Common myeloid progenitor, CD34-positive (primary cell): ENCODE measurements at places on chromosomes 7 and 10.

DNA sequence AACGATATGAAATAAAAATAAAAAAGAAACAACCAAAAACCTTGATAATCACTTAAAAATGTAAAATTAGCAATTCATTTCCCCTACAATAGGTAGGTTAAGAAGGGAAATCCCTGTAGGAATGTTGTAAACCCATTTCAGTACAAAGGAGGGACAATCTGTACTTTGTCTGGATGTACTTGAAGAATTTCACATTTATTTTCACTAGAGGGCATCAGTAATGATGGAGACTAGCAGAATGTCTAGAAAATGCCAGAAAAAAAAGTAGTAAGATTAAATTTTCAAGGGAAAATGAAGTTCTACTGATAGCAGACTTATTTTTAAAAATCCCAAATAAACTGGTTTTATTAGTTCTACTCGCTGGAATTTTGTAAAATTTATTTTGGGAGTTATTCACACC lies 209.0 kb upstream of the FZD1 start:
- no peak overlapping the region for H3K4me3 ChIP-seq
- no peaks in the 10 kb centered on the region for H3K27me3 ChIP-seq
- no peak overlapping the region for H3K27ac ChIP-seq
- H3K36me3 ChIP-seq, result no peaks in the 10 kb centered on the region
- no peaks in the 10 kb centered on the region for H3K4me1 ChIP-seq

DNA sequence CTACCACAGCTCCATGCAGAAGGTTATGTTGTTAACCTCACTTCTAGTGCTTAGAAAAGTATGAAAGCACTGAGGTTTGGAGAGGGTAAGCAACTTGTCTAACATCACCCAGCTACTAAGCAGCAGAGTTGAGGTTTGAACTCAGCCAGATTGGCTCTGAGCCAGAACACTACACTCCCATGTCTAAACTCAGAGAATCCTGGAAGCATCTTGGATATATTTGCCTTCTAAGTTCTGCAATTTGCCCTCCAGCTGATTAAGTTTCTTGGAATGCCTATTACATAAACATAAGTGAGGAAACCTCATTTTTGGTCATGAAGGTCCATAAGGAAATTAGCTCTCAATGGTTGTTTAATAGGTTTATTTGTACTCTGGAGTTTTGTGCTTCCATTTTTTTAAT lies 78.1 kb upstream of the PHYHIPL start:
- no peaks in the 10 kb centered on the region for H3K4me1 ChIP-seq
- DNase-seq, result no peak
- no peaks in the 10 kb centered on the region for H3K36me3 ChIP-seq
- no peak overlapping the region for H3K4me3 ChIP-seq
- H3K27me3 ChIP-seq, result no peaks in the 10 kb centered on the region

DNA sequence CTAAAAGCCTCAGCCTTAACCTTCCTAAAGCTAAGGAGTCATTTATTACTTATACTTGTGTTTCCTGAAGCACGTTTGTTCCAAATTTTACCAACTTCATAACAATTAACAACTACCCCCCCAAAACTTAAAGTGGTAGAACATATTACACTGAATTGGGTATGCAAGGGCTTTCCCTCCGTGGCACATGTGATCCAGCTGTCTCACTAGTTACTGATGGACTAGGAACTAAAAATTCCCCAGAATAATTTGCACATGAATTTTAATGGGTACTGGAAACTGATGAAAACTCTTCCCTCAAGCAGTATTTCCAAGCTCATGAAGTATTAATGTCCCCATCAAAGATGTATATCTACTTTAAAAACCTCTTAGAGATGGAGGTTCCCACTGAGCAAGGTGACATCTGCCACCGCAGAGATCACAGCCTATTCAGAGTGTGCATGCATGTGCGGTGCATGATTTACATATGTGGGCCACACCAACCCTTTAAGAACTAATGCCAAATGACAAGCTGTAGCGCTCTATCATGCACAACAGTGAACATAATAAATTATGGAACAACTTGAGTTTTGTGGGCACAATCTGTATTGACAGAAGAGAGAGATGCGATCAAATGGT lies 139.9 kb upstream of the ADCY1 start:
- H3K36me3 ChIP-seq, result no peaks in the 10 kb centered on the region
- H3K4me3 ChIP-seq, result no peak overlapping the region
- no peaks in the 10 kb centered on the region for H3K27me3 ChIP-seq

DNA sequence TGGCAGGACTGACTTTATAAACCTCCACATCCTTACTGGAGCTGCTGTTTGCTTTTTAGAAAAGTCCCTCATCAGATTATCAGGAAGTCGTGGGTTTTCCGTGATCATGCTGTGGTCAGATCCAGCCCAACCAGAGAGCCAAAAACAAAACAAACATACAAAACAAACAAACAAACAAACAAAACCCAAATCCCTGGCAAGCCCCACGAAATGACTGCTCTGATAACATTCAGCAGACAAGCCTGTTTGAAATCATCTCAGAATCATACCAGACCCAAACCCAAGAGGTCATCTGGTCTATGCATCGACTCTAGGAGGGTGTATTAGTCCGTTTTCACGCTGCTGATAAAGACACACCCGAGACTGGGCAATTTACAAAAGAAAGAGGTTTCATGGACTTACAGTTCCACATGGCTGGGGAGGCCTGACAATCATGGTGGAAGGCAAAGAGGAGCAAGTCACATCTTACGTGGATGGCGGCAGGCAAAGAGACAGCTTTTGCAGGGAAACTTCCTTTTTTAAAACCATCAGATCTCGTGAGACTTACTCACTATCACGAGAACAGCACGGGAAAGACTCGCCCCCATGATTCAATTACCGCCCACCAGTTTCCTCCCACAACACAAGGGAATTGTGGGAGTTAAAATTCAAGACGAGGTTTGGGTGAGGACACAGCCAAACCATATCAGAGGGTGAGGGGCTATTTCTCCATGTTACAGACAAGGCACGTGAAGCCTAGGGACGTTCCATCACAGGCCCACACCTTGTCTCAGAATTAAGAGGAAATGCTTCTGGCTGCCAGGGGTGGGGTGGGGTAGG lies 85.7 kb downstream of the PARP12 start:
- peaks cover 5% of the 10 kb centered on the region for H3K36me3 ChIP-seq
- H3K4me3 ChIP-seq, result no peak overlapping the region
- no peaks in the 10 kb centered on the region for H3K4me1 ChIP-seq
- DNase-seq, result no peak
- H3K27me3 ChIP-seq, result no peaks in the 10 kb centered on the region
- H3K27ac ChIP-seq, result no peak overlapping the region

DNA sequence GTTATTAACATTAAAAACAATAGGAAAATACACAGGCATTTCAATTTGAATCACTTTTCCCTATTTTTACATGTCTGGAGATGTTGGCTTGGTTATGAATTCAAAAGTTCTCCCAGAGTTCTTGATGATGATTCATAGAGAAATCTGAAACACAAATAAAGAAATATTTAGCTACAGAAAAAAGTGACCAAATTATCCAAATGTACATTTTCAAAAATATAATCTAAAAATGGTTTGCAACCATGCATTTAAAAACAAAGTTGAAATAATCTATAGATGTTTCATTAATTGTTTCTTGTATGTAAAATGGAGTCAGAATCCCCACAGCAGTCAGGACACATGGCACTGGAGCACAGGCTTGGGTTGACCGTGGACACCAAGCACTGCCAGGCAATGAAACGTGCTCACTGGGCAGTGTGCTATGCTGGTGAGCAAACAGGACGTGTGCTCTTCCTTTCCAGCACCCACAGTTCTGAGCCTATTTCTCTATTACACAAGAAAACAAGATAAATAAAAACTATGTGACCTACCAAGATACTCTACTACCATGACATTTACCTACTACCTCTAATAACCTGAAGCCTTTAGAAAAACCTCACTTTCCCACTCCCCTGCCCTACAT lies 44.1 kb upstream of the PTPRN2 start:
- no peak overlapping the region for H3K4me3 ChIP-seq
- no peaks in the 10 kb centered on the region for H3K27me3 ChIP-seq
- DNase-seq, result no peak
- H3K36me3 ChIP-seq, result peaks cover 6% of the 10 kb centered on the region
- no peaks in the 10 kb centered on the region for H3K4me1 ChIP-seq

GRCh38 chr7:605661-606450 lies 86.2 kb upstream of the PDGFA start:
- H3K4me1 ChIP-seq, result peaks cover 80% of the 10 kb centered on the region
- H3K27ac ChIP-seq, result no peak overlapping the region
- H3K4me3 ChIP-seq, result no peak overlapping the region

DNA sequence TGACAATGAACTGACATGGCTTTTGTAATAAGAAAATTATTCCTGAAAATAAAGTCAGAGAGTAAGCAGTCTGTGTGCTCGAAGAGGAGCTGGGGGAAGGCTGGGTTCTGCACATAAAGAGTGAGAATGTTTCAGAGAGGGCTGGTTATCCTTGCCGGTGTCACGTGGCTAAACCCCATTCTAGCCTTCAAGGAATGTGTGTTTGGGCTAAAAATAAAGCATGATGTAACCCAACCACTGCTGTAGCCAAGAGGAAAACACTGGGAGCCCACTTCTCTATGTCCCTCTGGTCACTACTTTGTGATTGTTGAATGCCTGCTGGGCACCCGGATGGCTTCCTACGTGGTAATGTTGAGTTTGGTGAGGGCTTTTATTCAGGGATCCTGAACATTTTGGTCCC lies 23.5 kb downstream of the WDFY4 start:
- peaks cover 47% of the 10 kb centered on the region for H3K36me3 ChIP-seq
- no peak for DNase-seq
- no peaks in the 10 kb centered on the region for H3K4me1 ChIP-seq
- no peaks in the 10 kb centered on the region for H3K27me3 ChIP-seq
- H3K4me3 ChIP-seq, result no peak overlapping the region

DNA sequence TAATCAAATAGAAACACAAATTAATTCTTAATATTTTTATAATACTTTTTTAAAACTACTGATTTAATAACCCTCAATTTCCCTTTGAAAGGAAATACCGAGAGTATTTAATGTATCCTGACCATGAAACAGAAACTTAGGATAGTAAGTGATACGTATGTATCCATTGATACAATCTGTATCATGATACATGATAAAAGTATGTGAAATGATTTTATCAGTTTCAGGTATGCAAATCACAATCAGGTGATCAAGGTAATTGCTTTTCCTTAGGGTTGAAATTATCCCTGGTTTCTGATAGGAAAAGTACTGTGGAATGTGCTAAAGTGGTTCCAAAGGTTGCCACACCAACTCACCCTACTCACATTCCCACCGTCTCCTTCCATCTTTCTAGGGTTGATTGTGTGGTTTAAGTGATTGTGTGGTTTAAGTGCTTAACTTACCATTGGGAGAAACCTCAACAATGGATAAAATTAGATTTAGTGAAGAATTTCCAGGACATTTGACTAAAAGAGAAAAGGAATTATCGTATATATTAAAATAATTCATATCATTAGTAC lies 138.3 kb downstream of the LRRN3 start:
- peaks cover 22% of the 10 kb centered on the region for H3K4me1 ChIP-seq
- H3K4me3 ChIP-seq, result no peak overlapping the region
- H3K27ac ChIP-seq, result no peak overlapping the region
- no peak for DNase-seq

- H3K36me3 ChIP-seq, result peaks cover 2% of the 10 kb centered on the region
- H3K4me1 ChIP-seq, result no peaks in the 10 kb centered on the region
- DNase-seq, result peak; percentile 17
- H3K4me3 ChIP-seq, result no peak overlapping the region
- no peak overlapping the region for H3K27ac ChIP-seq
Measured at GRCh38 chr10:6694447-6695140, 114.5 kb upstream of the PRKCQ start.

DNA sequence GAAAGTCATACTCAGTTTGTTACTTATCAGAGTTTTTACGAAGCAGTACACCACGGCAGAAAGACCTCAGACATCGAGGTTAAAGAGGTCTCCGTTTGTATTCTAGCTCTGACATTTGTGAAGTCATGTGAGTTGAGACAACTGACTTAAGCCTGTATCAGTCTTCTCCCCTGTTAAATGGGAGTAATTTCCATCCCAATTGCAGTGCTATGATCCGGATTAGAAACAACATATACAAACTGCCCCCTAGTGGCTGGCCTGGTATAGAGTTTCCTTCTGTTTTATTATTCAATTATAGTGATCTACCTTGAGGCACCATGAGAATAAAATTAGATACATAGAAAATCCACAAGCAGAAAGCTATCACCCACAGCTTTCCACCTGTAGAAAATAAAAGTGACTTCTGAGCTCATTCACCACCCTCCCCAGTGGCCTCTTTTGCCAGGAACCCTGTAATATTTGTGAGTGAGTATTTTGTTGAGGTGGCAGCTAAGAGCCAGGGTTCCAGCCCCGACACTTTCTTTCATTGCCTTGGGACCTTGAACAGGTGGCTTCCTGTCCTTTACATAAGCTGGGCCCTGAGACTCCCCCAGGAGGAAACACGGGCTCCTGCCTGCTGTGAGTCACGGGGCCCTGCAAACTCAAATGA lies 607.2 kb upstream of the MGMT start:
- H3K27me3 ChIP-seq, result no peaks in the 10 kb centered on the region
- no peaks in the 10 kb centered on the region for H3K4me1 ChIP-seq
- no peak overlapping the region for H3K27ac ChIP-seq
- DNase-seq, result peak; percentile 13
- no peaks in the 10 kb centered on the region for H3K36me3 ChIP-seq

GRCh38 chr7:65269150-65269856 lies 104.4 kb upstream of the ZNF92 start:
- peak overlapping the region; percentile 35 for H3K4me3 ChIP-seq
- H3K4me1 ChIP-seq, result peaks cover 13% of the 10 kb centered on the region
- H3K27ac ChIP-seq, result no peak overlapping the region
- peak; percentile 59 for DNase-seq
- H3K27me3 ChIP-seq, result peaks cover 45% of the 10 kb centered on the region

DNA sequence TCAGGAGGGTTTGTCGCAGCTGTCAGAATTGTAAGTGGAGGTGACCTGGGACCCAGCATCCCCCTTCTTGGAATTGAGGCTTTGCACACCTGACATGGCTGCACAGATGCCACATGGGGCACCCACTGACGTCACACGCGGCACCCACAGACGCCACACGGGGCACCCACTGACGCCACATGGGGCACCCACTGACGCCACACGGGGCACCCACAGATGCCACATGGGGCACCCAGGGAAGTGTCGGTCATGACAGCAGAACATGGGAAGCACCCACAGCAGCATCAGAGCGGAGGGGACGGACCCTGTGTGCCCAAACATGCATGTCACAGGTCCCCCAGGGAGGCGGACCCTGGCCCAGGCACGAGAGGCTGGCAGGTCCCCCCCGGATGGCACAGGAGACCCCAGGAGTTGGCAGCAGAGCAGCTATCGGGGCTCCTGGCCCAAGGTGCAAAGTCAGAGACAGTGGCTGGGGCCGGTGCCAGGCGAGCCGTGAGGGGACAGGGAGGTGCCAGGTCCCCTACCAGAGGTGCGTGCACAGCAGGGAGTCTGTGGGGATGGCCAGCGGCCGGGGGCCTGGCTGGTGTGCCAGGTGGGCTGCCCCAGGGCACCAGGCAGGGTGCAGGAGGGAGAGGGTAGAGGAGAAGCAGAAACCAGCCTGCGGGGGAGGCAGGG lies 21.1 kb downstream of the KNDC1 start:
- no peak overlapping the region for H3K27ac ChIP-seq
- DNase-seq, result no peak

DNA sequence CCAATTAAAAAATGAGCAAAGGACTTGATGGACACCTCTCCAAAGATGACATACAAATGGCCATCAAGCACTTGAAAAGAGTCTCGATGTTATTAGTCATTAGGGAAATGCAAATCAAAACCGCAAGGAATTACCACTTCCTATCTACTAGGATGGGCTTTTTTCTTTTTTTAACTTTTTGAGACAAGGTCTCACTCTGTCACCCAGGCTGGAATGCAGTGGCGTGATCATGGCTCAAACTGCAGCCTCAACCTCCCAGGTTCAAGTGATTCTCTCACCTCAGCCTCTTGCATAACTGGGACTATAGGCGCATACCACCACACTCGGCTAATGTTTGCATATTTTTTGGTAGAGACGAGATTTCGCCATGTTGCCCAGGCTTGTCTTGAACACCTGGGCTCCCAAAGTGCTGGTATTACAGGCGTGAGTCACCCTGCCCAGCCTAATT lies 13.6 kb downstream of the NKX1-2 start:
- H3K27me3 ChIP-seq, result peaks cover 2% of the 10 kb centered on the region
- DNase-seq, result peak; percentile 39
- peaks cover 1% of the 10 kb centered on the region for H3K4me1 ChIP-seq
